SJSA1 (cell line): ENCODE measurements at places on chromosomes 11 and 22. TPM values are rescaled to one million over a fixed set of nuclear protein-coding genes. Genes with fewer than 3 reads are reported as not detected.

GRCh38 chr11:115766561-115766960, 262.3 kb upstream of the CADM1 start:
- no peak for DNase-seq

OR5P2 gene
- total RNA-seq, result 0.16 and 0.37 TPM in 2 replicates

AHNAK gene
- 306 and 345 TPM in 2 replicates for total RNA-seq

GDPD4 gene
- not detected in 2 replicates for total RNA-seq
